ENCODE measurements at places on chromosomes 2 and 18. TPM values are rescaled to one million over a fixed set of nuclear protein-coding genes. Genes with fewer than 3 reads are reported as not detected.

Gene LRRC30
- total RNA-seq, result not detected

GRCh38 chr18:11544060-11544633 lies 65.2 kb upstream of the SLC35G4 start:
- no peak overlapping the region for H3K4me3 ChIP-seq
- DNase-seq, result no peak
- H3K27ac ChIP-seq, result no peak overlapping the region
- no peaks in the 10 kb centered on the region for H3K36me3 ChIP-seq
- H3K27me3 ChIP-seq, result no peaks in the 10 kb centered on the region

DNA sequence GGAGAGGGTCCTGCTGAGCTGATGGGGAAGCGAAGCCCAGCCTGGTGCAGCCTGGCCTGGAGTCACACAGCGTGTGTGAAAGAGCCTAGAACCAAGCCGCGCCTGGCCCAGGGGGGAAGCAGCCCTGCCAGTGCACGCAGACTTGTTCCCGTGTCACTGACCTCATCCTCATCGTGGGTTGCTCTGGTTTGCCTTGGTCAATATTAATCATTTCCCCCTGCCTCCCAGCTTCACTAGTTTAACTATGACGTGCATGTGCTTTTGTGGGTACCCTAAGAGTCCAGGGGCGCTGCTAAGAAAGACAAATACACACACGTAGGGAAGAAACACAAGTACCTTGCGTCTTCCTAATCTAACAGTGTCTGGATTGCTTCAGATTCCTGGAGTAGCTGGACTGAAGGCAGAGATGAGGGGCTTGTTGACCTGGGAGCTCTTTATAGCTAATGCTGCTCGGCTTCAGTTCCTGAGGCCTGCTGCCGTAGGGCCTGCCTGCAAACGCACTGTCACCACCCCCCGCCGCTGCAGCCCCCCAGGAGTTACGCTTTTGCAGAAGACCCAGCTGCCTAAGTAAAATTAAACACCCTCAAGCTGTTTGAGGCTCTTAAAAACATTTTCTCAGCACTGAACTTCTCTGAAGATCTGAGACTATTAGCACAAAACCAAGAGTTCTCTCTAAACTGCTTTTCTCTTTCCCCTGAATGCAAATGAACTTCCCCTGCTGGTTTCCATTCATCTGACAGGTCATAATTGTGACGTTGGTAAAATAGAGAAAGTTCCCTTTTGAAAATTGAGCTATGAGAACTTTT lies 159.2 kb downstream of the FAM210A start:
- DNase-seq, result no peak
- no peak overlapping the region for H3K4me3 ChIP-seq
- no peaks in the 10 kb centered on the region for H3K27me3 ChIP-seq

- no peak overlapping the region for H3K27ac ChIP-seq
- no peak for DNase-seq
- H3K36me3 ChIP-seq, result no peaks in the 10 kb centered on the region
- H3K27me3 ChIP-seq, result no peaks in the 10 kb centered on the region
Measured at GRCh38 chr2:10241641-10242430, 60.9 kb upstream of the HPCAL1 start.

Gene ANKRD30BL
- not detected for total RNA-seq

DNA sequence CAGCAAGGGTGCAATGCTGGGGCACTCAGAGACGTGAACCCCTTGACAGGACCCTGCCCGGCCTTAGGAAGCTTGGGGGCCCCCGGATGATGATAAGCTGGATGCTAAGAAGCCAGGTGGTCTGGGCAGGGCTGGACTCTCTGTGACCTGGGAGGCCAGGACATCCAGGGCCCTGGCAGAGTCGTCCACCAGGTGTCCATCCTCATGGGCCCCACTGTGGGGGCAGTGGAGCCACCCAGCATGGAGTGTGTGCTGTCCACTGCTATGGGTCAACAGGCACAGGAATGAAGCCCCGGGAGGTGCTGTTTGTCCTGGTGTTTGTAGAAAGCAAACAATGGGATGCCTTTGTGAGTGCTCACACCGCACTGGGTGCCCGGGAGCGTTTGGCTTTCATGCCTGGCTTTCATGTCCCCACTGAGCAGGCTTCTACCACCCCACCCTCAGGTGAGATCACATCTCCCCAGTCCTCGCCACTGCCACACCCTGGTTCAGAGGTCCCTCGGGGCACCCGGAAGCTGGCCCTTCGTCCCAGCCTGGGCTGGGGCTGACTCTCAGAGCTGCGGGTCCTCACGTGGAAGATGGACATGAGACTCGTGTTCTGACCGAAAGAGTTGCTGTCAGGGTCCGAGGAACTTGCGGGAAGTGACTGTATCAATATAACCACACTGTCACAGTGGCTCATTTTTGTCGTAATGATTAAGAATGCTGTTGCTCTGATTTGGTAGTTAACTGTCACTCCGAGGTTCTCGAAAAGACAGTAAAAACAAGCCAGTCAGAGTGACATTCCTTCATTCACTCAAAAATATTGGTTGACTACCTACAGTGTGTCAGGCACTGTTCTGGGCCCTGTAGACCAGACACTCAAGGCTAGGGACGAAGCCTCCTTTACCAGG lies 53.3 kb downstream of the INHBB start:
- H3K27ac ChIP-seq, result no peak overlapping the region
- H3K4me1 ChIP-seq, result no peaks in the 10 kb centered on the region
- H3K4me3 ChIP-seq, result no peak overlapping the region
- DNase-seq, result no peak
- no peaks in the 10 kb centered on the region for H3K27me3 ChIP-seq

- DNase-seq, result no peak
- H3K27me3 ChIP-seq, result peaks cover 47% of the 10 kb centered on the region
- H3K4me3 ChIP-seq, result no peak overlapping the region
- H3K27ac ChIP-seq, result no peak overlapping the region
- H3K4me1 ChIP-seq, result peaks cover 26% of the 10 kb centered on the region
Measured at GRCh38 chr18:58118536-58118935, 74.5 kb downstream of the NEDD4L start.

- no peak for DNase-seq
- peaks cover 17% of the 10 kb centered on the region for H3K27me3 ChIP-seq
- H3K36me3 ChIP-seq, result no peaks in the 10 kb centered on the region
- no peak overlapping the region for H3K4me3 ChIP-seq
Measured at GRCh38 chr2:9944330-9944758, 7.1 kb upstream of the GRHL1 start.

Gene PTPRN
- 4.2 TPM for total RNA-seq

GRCh38 chr2:119059287-119059686 lies 99.3 kb downstream of the C1QL2 start:
- no peak overlapping the region for H3K27ac ChIP-seq
- H3K4me1 ChIP-seq, result no peaks in the 10 kb centered on the region
- no peak for DNase-seq

DNA sequence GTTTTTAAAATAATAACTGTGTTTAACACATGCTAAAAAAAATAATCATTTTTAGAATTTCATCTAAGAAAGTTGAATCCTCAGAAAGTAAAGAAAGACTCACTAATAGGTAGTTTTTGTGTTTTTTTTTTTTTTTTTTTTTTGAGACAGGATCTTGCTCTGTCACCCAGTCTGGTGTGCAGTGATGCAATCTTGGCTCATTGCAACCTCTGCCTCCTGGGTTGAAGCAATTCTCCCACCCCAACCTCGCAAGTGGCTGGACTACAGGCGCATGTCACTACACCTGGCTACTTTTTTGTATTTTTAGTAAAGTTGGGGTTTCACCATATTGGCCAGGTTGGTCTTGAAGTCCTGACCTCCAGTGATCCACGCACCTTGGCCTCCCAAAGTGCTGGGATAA lies 7.1 kb downstream of the CKAP2L start:
- no peaks in the 10 kb centered on the region for H3K27me3 ChIP-seq
- H3K4me1 ChIP-seq, result no peaks in the 10 kb centered on the region
- H3K27ac ChIP-seq, result no peak overlapping the region
- H3K36me3 ChIP-seq, result peaks cover 33% of the 10 kb centered on the region
- no peak for DNase-seq

Gene WDR7
- 12.3 TPM for total RNA-seq

DNA sequence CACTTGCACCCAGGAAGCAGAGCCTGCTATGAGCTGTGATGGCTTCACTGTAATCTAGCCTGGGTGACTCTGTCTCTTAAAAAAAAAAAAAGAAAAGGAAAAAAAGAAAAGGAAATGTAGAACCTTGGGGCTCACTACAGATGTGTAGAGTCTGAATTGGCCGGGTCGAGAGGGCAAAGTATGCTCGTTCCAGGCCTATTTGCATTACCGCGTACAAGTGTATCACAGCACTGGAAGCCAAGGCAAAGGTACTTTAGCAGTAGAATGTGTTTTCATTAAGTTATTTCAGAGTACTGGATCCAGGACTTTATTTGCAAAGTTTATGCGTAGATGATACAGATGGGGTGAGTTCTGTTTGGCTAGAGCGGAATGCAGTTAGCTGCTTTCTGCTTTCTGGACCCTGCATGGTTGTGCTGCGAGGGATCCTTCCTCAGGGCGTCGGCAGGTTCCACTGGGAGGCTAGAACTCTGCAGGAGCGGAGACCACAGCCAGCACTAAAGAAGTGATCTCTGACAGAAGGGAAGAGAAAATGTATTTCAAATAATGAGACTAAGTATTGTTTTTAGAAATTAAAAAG lies 51.8 kb downstream of the LDLRAD4 start:
- no peaks in the 10 kb centered on the region for H3K27me3 ChIP-seq
- no peaks in the 10 kb centered on the region for H3K36me3 ChIP-seq
- H3K4me1 ChIP-seq, result peaks cover 14% of the 10 kb centered on the region
- H3K4me3 ChIP-seq, result no peak overlapping the region

GRCh38 chr2:26352892-26353291 lies 6.3 kb upstream of the ADGRF3 start:
- DNase-seq, result no peak
- no peak overlapping the region for H3K27ac ChIP-seq
- H3K27me3 ChIP-seq, result no peaks in the 10 kb centered on the region
- peaks cover 8% of the 10 kb centered on the region for H3K4me1 ChIP-seq
- H3K36me3 ChIP-seq, result no peaks in the 10 kb centered on the region

Gene ZC3H8
- total RNA-seq, result 14.2 TPM

GRCh38 chr2:53247956-53248735 lies 519.5 kb upstream of the CHAC2 start:
- H3K36me3 ChIP-seq, result no peaks in the 10 kb centered on the region
- H3K4me3 ChIP-seq, result no peak overlapping the region
- H3K27me3 ChIP-seq, result no peaks in the 10 kb centered on the region
- no peak for DNase-seq
- H3K4me1 ChIP-seq, result no peaks in the 10 kb centered on the region

GRCh38 chr18:61765097-61765496 lies 127.7 kb downstream of the RNF152 start:
- no peak overlapping the region for H3K4me3 ChIP-seq
- DNase-seq, result peak; percentile 28
- H3K36me3 ChIP-seq, result no peaks in the 10 kb centered on the region

- H3K36me3 ChIP-seq, result no peaks in the 10 kb centered on the region
- no peak overlapping the region for H3K4me3 ChIP-seq
- no peak for DNase-seq
- H3K27me3 ChIP-seq, result peaks cover 9% of the 10 kb centered on the region
- H3K4me1 ChIP-seq, result peaks cover 16% of the 10 kb centered on the region
Measured at GRCh38 chr2:219406861-219407230, 11.3 kb upstream of the DES start.

Gene CCDC93
- 17.2 TPM for total RNA-seq

DNA sequence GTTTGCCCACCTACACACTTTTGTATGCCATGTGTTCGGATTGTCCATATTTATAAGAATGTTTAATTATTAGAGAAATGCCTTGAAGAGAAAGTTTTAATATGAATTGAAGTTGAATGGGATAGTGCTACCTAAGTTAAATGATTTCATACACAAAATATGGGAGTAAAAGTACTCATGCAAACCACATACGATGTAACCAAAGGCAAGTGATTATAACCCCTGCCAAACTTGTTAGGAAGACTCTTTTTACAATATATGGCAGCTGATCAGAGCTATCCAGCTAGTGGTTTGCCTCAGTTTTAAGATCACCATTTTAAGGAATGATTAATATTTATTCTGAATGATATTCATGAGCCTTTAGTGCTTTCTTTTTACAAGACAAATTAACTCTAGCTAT lies 106.7 kb downstream of the MYO1B start:
- no peak overlapping the region for H3K4me3 ChIP-seq
- DNase-seq, result no peak
- H3K27me3 ChIP-seq, result no peaks in the 10 kb centered on the region
- no peaks in the 10 kb centered on the region for H3K36me3 ChIP-seq

DNA sequence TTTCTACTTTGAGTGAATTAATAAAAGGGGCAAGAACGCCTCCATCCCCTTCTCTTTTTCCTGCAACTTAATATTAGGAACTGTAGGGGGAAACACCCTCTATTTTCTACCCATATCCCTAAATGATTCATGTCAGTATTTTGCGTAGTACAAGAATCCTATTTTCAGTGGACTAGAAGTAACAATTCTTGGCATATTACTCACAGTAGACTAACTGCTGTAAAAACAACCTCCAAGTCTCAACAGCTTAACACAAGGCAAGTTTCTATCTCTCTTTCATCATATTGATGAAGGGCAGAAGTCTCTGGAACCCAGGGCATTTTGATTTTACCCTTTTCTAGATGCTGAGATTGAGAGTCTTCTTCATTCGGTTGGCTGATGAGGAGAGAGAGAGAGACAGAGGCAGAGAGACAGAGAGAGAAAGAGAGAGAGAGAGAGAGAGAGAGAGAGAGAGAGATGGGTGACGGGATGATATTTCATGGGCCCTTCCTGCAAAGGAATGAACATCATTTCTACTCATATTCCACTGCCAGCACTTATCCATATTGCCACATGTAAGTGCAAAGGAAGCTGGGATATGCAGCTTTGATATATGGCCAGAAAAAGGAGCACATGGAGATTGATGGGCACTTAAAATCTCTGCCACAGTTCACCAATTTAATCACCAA lies 481.6 kb downstream of the LPIN1 start:
- no peak overlapping the region for H3K27ac ChIP-seq
- no peak for DNase-seq
- no peaks in the 10 kb centered on the region for H3K36me3 ChIP-seq
- no peak overlapping the region for H3K4me3 ChIP-seq
- no peaks in the 10 kb centered on the region for H3K27me3 ChIP-seq

DNA sequence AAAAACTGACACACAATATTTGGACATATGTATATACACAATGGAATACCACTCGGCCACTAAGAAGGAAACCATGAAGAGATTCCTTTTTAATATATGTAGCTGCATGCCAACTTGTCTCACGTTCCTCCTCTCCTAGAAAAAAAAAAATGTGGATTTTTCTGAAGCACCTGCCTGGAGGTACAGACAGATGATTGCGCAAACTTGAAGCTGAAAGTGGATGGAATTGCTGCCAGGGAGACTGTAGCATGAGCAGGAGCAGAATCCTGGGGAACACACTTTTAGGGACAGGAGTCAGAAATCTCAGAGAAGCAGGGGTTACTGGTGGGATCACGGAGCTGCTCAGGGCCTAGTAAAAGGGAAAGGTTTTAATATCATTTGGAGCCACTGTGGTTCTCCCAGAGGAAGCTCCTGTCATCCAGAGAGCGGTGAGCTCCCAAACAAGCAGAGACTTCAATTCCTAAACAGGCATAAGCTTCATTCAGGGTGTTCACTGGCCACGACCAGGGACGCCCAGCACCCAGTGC lies 640 bp upstream of the SPR start:
- H3K4me1 ChIP-seq, result no peaks in the 10 kb centered on the region
- no peak for DNase-seq
- no peak overlapping the region for H3K27ac ChIP-seq
- H3K36me3 ChIP-seq, result no peaks in the 10 kb centered on the region

GRCh38 chr2:153213022-153213421 lies 265.5 kb downstream of the RPRM start:
- H3K36me3 ChIP-seq, result no peaks in the 10 kb centered on the region
- no peak for DNase-seq
- H3K27ac ChIP-seq, result no peak overlapping the region
- no peaks in the 10 kb centered on the region for H3K27me3 ChIP-seq
- H3K4me3 ChIP-seq, result no peak overlapping the region
